ENCODE measurements at places on chromosomes 6 and 20.

- DNase-seq: no peak
These were observed 35.7 kb upstream of the SLC22A1 start for GRCh38 chr6:160085713-160086505.

DNA sequence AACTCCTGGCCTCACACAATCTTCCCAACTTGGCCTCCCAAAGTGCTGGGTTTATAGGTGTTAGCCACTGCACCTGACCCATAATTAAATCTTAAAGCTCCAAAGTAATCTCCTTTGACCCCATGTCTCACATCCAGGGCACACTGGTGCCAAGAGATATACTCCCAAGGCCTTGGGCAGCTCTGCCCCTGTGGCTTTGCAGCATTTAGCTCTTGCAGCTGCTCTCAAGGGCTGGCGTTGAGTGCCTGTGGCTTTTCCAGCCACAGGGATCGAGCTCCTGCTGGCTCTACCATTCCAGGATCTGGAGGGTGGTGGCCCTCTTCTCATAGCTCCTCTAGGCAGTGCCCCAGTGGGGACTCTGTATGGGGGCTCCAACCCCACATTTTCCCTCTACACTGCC lies 49.3 kb upstream of the CD2AP start:
- DNase-seq: no peak

DNA sequence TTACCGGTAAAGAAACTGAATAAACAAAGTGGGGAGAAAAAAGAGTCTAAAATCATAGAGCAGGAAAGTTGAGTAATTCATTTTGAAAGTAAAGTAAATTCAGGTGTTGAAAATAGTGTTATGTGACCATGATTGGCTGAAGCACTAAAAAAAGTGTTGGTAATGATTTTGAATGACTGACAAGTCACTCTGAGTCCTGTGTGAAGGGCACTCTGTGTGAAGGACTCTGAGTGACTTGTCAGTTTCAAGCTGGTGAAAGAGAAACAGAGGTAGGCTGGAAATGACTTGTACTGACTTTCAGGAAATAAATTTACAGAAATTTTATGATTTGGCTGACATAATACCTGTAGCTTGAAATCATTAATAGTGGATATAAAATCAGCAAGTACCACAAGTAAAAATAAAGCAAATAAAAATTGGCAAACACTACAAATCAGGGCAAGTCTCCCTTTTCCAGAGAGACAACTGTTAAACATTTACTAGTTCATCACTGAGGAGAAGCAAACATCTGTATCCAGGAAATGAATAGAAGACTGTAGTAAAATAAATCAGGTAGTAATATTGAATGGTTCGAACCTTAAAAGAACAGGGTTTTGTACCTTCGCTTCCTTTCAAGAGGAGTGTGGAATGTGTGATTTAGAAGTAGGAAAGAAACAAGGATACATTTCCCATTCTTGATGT lies 630.6 kb downstream of the GRIK2 start:
- DNase-seq: no peak

- DNase-seq: no peak
These were observed 309.7 kb downstream of the ALDH8A1 start for GRCh38 chr6:134640229-134640628.

GRCh38 chr6:7469696-7470095 lies 71.8 kb upstream of the DSP start:
- no peak for DNase-seq

- peak; percentile 29 for DNase-seq
These were observed 16.6 kb downstream of the NRSN2 start for GRCh38 chr20:363319-364078.

GRCh38 chr20:14845199-14846160 lies 508.1 kb upstream of the FLRT3 start:
- no peak for DNase-seq

GRCh38 chr20:55528482-55528881 lies 476.8 kb downstream of the CBLN4 start:
- DNase-seq: no peak

- DNase-seq: no peak
These were observed 378.8 kb downstream of the QKI start for GRCh38 chr6:163793011-163793983.

DNA sequence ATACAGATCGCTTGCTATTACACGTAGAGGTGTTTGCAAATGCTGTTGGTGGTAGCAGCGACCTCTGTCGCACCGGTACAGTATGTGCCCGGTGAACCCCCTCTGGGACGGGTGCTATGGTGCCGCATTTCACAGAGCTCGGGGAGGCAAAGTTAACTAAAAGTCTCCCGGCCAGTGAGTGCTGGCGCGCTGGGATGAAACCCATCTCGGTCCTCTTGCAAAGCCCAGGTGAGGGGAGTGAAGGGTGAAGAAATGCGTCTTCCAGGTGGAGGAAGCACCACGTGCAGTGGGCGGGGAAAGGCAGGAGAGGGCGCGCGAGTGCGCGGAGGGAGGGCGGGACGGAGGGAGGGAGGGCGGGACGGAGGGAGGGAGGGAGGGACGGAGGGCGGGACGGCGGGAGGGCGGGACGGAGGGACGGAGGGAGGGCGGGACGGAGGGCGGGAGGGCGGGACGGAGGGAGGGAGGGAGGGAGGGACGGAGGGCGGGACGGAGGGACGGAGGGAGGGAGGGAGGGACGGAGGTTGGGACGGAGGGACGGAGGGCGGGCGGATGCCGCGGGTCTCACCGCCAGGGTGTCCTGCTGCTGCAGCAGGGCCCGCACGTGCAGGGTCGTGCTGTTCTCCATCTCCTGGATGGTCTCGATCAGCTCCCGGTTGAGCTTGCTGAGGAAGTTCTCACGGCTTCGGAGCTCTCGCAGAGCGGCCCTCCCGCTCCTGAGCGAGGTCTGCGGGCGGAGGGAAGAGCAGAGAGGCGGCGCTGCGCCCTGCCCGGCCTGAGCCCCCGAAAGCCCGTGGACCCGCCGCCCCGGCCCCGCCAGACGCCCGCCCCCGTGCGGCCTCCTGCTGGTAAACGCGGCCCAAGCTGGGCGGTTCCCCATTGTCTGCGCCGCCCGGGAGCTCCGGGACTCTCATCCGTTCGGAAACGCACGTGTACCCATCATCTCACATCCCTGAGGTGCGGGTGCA lies 11.7 kb downstream of the C20orf96 start:
- no peak for DNase-seq

- no peak for DNase-seq
These were observed 71.7 kb upstream of the RIPPLY2 start for GRCh38 chr6:83781506-83781905.

DNA sequence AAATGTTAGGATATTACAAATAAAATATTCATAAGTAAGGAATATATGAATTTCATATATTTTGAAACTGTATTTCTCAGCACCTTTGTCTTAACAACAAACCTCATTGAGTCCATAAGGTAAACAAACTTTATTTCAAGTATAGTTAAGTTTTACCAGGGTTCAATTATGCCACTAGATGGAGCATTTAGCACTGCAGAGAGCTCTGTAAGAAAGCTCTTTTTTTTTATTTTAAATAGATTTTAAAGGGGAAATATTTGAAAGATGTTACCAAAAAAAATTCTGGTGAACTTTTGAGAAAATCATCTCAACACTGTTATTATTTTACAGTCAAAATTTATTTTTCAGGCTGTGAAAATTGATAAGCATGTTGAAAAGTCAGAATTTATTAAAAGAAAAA lies 955.2 kb upstream of the EYS start:
- no peak for DNase-seq

DNA sequence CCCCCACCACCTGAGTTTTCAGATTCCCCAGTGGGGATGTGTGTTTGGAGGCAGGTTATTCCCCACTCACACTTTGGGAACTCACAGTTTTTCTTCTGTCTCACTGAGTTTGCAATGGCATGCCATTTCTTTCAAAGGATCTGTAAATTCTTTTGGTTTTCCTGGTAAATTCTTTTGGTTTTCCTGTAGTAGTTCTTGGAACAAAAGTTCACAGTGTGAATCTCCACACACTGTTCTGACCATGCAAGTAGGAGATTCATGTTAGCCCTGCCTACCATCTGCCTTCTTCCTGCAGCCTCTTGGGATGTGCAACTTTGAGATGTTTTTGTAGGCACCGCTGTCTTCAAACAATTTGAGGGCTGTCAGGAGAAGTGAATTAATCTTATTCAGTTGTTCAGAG lies 165.6 kb upstream of the OGFRL1 start:
- DNase-seq: no peak

GRCh38 chr6:44390158-44390683 lies 2.7 kb downstream of the CDC5L start:
- no peak for DNase-seq

GRCh38 chr20:48482790-48483189 lies 345.0 kb downstream of the PREX1 start:
- DNase-seq: no peak

DNA sequence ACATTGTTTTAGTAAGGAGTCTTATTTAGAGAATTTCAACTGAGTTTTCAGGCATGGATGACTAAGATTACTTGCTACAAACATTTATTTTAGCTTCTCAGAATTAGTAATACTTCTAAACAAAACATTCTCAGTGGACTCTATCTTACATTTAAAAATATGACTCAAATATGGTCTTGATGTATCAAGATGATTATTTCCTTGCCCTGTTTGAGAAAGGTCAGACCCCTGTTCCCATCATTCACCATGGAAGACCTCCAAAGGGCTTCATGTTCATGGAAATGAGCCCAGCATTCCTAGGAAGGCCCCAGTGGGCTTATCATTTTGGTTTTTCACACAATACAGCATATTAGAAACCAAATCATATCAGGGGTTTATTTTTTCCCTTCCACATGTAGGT lies 24.6 kb upstream of the TRPC4AP start:
- no peak for DNase-seq

DNA sequence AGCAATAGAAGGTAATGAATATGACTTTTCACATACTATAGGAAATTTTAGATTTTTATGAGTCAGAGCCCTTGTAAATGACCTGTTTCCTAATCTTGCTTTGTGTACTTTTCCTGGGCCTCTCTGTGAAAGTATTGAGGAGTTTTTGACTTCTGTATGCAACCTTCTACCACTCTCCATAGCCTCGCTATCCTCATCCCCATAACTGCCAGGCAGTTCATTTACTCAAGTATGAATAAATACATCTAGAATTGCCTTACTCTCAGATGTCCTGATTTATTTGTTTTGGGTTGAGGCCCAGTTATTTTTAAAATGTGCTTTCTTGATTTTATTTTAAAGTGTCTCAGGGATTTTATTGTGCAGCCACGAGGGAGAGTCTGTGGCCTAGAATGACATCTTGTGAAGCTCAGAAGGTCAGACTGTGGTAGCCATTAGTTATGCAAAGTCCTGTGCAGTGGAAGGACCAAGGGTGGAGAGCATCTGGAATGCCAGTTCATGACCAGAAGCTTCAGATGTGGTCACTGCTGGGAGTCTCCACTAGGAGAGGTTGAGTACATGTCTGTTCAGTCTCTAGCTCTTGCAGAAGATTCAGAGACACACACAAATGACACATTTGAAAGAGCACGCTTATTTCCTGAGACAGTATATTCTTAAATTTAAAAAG lies 346.2 kb upstream of the IMPG1 start:
- no peak for DNase-seq

GRCh38 chr6:79927758-79928157 lies 19.6 kb downstream of the ELOVL4 start:
- DNase-seq: no peak
